ENCODE measurements at places on chromosomes 2 and 18. TPM values are rescaled to one million over a fixed set of nuclear protein-coding genes. Genes with fewer than 3 reads are reported as not detected.

DNA sequence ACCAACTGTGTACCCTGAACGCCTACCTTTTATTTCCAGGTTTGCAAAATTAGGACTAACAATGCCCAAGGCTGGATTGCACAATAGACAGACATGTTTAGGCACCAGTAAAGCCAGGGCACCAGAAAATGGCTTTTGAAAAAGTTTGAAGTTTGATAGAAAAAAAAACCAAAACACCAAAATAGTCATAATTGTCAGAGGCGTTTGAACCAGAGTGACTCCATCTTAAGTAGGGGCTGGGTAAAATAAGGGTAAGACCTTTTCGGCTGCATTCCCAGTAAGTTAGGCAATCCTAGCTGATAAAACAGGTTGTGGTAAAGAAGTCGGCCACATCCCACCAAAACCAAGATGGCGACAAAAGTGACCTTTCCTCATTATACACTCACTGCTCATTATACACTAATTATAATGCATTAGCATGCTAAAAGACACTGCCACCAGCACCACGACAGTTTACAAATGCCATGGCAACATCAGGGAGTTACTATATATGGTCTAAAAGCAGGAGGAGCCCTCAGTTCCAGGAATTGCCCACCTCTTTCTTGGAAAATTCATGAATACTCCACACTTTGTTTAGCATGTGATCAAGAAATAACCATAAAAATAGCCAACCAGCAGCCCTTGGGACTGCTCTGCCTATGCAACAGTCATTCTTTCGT, 105.1 kb upstream of the MSH2 start:
- H3K27ac ChIP-seq: no peak overlapping the region
- peaks cover 6% of the 10 kb centered on the region for H3K4me1 ChIP-seq
- H3K36me3 ChIP-seq: no peaks in the 10 kb centered on the region
- no peak for DNase-seq
- H3K27me3 ChIP-seq: no peaks in the 10 kb centered on the region

DNA sequence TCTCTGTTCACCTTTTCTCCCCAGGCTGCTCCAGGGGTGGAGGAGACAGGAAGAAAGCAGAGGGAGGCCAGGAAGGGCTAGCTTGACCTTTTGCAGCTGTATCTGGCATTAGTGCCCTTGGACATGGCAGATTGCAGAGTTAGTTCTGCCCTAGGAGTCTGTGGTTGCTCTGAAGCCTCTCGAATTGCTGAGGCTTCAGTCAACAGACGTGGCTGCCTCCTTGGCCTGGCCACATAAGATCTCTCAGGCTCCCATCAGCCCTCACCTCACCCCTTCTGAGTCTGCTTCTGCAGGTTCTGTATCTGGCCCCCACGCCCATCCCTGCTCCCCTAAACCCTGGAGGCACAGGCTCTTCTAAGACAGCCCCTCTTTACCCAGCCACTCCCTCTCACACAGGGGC, 18.2 kb upstream of the PLB1 start:
- DNase-seq: no peak
- H3K4me3 ChIP-seq: no peak overlapping the region

DNA sequence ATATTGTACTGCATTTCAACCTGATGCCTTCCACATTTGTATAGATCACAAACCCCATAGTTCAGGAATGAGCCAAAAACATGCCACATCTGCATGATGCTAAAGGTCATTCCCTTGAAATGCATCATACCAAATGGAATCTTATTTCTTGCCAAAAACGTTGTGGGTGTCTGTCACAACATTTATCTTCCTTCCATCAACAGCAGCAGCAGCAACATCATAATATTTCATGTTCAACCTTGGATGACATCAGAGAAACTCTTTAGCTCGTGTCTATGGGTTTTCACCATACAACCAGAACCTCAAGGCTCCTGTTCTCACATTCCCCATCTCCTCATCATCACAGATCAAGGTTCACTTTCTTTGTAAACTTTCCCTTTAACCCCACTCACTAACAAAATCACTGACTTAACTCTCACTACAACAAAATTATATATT, 221.3 kb upstream of the CTAGE1 start:
- H3K36me3 ChIP-seq: no peaks in the 10 kb centered on the region
- H3K4me3 ChIP-seq: no peak overlapping the region
- H3K27ac ChIP-seq: no peak overlapping the region
- no peaks in the 10 kb centered on the region for H3K4me1 ChIP-seq
- no peaks in the 10 kb centered on the region for H3K27me3 ChIP-seq

- no peaks in the 10 kb centered on the region for H3K4me1 ChIP-seq
- no peaks in the 10 kb centered on the region for H3K36me3 ChIP-seq
- no peak overlapping the region for H3K4me3 ChIP-seq
- no peak overlapping the region for H3K27ac ChIP-seq
- no peaks in the 10 kb centered on the region for H3K27me3 ChIP-seq
Observed at GRCh38 chr18:48540251-48541025, 1.6 kb downstream of the CTIF start.

DNA sequence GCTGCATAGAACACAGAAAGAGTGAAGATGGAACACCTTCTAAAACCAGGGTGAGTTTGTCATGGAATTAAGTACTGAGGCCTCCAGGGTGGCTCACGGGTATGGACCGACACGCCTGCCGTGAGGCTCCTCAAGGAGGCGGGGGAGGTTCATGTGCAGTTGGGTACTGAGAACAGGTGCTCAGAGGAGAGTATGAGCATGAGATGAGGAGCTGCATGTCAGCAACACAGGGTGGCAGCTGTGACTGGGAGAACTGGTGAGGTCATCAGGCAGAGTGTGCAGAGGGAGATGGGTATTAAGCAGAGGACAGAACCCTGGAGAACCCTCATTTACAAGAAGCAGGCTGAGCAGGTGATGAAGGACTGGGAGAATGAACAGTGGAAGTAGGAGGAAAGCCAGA, 63.2 kb upstream of the KLHL29 start:
- no peak for DNase-seq
- H3K4me1 ChIP-seq: no peaks in the 10 kb centered on the region
- H3K36me3 ChIP-seq: no peaks in the 10 kb centered on the region
- H3K4me3 ChIP-seq: no peak overlapping the region

- no peaks in the 10 kb centered on the region for H3K36me3 ChIP-seq
- H3K27me3 ChIP-seq: no peaks in the 10 kb centered on the region
- DNase-seq: no peak
Observed at GRCh38 chr2:54083445-54083844, 32.0 kb upstream of the ACYP2 start.

DNA sequence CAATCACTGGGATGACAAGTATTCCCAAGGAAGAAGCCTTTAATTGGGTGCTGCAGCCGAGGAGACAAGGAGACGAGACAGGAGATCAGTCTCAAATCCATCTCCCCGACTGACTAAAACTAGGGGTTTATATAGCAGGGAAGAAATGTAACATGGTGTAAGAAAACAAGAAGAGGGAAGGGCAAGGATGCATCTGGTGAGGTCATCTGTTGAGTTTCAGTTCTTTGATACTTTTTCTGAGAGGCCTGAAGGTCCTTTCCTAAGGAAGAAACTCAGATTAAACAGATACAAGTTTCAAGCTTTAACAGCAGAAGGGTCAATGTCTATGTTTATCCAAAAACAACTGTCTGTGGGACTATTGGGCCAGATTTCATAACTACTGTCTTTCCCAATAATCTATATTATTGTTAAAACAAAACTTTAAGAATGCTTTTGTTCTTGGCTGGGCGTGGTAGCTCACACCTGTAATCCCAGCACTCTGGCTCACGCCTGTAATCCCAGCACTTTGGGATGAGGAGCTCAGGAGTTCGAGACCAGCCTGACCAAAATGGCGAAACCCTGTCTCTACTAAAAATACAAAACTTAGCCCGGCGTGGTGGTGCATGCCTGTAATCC, 2.5 kb upstream of the PDCL3 start:
- peak overlapping the region; percentile 15 for H3K27ac ChIP-seq
- no peaks in the 10 kb centered on the region for H3K27me3 ChIP-seq
- no peak for DNase-seq
- H3K36me3 ChIP-seq: no peaks in the 10 kb centered on the region
- H3K4me1 ChIP-seq: peaks cover 36% of the 10 kb centered on the region

DNA sequence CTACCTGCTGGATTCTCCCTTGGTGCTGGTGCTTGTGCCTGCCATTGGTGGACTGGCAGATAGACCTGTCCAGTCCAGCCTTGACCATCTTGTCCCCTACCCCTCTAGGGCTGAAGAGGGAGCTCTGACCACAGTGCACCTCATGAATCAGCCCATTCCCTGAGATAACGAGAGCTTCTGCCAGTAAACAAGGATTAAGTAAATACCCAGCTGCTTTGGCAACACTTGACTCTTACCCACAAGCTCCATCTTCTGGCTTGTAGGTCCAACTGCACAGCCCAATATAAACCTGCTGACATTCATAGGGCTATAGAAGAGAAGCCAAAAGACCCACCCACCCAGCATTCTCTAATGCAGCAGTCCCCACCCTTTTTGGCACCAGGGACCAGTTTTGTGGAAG, 186.4 kb downstream of the PIK3C3 start:
- no peaks in the 10 kb centered on the region for H3K36me3 ChIP-seq
- no peaks in the 10 kb centered on the region for H3K27me3 ChIP-seq
- no peak overlapping the region for H3K27ac ChIP-seq
- no peaks in the 10 kb centered on the region for H3K4me1 ChIP-seq
- DNase-seq: no peak

DNA sequence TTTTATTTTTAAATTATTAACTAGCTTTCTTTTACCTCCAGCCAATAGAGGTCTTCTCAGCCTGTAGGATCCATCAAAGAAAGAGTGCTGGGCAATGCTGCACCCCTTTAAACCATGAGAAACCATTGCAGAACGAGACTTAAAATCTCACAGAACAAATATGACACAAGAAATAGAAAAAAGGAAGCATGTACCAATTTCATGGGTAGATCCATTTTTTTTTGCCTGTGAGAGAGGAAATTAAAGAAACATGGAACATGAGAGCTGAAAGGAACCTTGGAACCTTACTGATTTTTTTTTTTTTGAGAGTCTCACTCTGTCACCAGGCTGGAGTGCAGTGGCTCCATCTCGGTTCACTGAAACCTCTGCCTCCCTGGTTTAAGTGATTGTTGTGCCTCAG, 14.0 kb downstream of the HRH4 start:
- H3K27me3 ChIP-seq: no peaks in the 10 kb centered on the region
- H3K4me1 ChIP-seq: no peaks in the 10 kb centered on the region
- H3K36me3 ChIP-seq: no peaks in the 10 kb centered on the region
- H3K27ac ChIP-seq: no peak overlapping the region
- H3K4me3 ChIP-seq: no peak overlapping the region

DNA sequence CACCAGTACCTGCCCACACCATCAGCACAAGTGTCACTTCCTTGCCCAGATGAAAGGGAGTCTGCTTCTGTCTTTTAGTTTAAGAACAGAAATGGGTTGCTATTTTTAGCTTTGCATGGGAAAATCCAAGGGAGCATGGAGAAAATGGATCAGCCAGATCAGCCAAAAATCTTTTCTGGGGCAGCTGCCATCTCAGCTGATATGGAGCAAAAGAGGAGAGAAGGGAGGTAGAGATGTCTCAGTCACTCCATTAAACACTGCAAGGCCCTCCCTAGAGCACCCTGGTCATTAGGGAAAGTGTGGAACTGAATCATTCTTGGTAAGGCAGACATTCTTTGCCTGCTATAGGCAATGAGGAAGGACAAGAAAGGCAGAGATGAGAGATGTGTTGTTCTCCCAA, 79.9 kb downstream of the CTAGE1 start:
- no peak overlapping the region for H3K27ac ChIP-seq
- H3K27me3 ChIP-seq: no peaks in the 10 kb centered on the region
- H3K4me3 ChIP-seq: no peak overlapping the region

- no peaks in the 10 kb centered on the region for H3K36me3 ChIP-seq
- no peak for DNase-seq
- no peak overlapping the region for H3K4me3 ChIP-seq
- H3K27me3 ChIP-seq: no peaks in the 10 kb centered on the region
Observed at GRCh38 chr2:189835855-189836558, 51.8 kb downstream of the PMS1 start.

Gene MSTN
- not detected for polyA plus RNA-seq

Gene NMUR1
- not detected for polyA plus RNA-seq

Gene C1QL2
- not detected for polyA plus RNA-seq

Gene STON1
- polyA plus RNA-seq: 0.50 TPM

Gene AQP12B
- not detected for polyA plus RNA-seq

Measured in CD4-positive, alpha-beta memory T cell (primary cell).